Retina (tissue), 1 donor: ENCODE measurements at places on chromosomes 7 and 10.

DNA sequence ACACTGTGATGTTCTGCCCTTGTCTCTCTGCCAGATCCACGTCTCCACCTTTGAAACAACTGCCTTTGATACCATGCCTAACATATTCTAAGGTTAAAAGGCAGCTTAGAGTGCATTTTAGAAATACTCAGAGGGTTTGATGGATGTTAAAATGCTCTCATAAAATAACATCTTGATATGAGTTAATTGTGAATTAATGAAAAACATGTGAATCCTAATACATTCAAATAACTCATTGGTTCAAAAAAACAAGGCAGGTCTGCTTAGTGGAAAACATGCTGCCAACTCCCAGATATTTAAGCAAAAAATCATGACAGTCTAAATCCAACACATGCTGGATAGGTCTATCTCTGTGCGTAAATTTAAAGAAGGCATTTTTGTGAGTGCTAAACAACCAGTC lies 291.8 kb downstream of the AHR start:
- no peak for DNase-seq

GRCh38 chr7:121360564-121360963 lies 31.8 kb downstream of the WNT16 start:
- DNase-seq: no peak

DNA sequence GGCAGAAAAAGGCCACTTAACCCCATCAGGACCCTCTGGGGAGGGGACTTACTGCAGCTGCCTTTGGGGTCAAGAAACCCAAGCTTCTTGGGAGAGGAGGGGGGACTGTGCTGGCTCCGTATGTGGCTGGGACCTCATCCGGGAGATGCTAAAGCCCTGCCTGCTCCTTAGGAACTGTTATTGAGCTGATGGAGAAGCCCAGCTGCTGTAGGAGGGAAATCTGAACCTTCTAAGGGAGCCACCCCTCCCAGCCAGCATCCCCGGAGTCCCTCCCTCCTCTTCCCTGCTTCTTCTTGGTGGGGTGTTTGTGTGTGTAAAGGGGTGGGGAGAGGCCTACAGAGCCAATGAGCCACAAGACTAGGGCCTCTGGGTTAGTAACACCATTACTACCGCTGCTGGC lies 8.2 kb downstream of the KCNIP2 start:
- DNase-seq: peak; percentile 16

GRCh38 chr10:11295492-11295891 lies 277.8 kb downstream of the CELF2 start:
- no peak for DNase-seq

- no peak for DNase-seq
Observed at GRCh38 chr7:31925753-31926454, 144.3 kb downstream of the PDE1C start.

- no peak for DNase-seq
Observed at GRCh38 chr7:120743128-120743527, 114.8 kb downstream of the TSPAN12 start.

- DNase-seq: no peak
Observed at GRCh38 chr10:59434463-59435321, 72.3 kb upstream of the FAM13C start.
